ENCODE measurements at places on chromosomes 4 and X.

- H3K36me3 ChIP-seq, result no peaks in the 10 kb centered on the region
- H3K4me1 ChIP-seq, result no peaks in the 10 kb centered on the region
- H3K27me3 ChIP-seq, result no peaks in the 10 kb centered on the region
- no peak overlapping the region for H3K4me3 ChIP-seq
- DNase-seq, result no peak
Measured at GRCh38 chr4:169952236-169953002, 73.8 kb downstream of the MFAP3L start.

- no peaks in the 10 kb centered on the region for H3K36me3 ChIP-seq
- peak; percentile 11 for DNase-seq
- peaks cover 7% of the 10 kb centered on the region for H3K27me3 ChIP-seq
- H3K4me3 ChIP-seq, result no peak overlapping the region
- no peak overlapping the region for H3K27ac ChIP-seq
- H3K4me1 ChIP-seq, result no peaks in the 10 kb centered on the region
Measured at GRCh38 chr4:113825272-113825671, 63.7 kb upstream of the CAMK2D start.

DNA sequence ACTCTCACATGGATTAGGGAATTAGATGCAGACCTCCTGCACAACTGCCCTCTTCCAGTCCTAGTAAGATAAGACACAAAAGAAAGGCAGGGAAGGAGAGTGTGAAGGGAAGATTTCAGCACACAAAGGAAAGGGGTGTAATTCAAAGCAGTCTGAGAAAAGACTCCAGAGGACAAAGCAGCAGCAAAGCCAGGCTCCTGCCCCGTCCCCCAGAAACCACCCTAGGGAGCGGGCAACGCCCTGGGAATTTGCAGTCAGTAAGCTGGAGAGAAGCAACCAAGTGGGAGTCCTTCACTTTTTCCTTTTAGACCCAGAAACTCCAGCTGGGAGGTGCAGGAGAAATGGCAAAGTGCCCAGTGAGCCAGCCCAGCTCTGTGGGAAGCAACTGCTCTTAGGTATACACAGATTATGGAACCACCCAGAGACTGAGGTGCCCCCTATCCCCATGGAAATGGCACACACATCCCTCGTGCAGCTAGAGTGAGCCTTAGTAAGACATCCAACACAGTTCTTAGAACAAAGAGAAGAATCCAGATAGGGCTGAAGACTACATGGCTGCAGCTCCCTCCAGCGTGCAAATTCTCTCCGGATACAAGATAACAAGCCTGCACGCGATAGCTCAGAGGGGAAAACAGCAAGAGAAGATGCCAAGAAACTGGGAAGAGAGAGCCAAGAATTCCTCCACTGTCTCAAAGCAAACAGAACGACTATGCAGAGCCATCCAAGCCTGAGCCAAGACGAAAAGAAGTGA lies 26.5 kb upstream of the IRAK1 start:
- no peaks in the 10 kb centered on the region for H3K4me1 ChIP-seq
- no peaks in the 10 kb centered on the region for H3K27me3 ChIP-seq
- H3K36me3 ChIP-seq, result peaks cover 53% of the 10 kb centered on the region

DNA sequence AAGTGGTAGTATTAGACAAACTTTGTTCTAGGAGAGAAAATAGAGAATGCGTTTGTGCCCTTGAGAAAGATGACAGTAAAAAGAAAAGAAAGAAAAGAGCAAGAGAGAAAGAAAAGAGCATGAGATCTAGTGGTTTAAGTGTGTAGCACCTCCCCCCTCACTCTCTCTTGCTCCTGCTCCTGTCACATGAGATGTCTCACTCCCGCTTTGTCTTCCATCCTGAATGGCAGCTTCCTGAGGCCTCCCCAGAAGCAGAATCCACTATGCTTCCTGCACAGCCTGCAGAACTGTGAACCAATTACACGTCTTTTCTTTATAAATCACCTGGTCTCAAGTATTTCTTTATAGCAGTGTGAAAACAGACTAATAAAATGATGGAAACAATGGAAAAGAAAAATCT lies 499.6 kb downstream of the ACTRT1 start:
- no peaks in the 10 kb centered on the region for H3K4me1 ChIP-seq
- no peaks in the 10 kb centered on the region for H3K27me3 ChIP-seq
- no peak overlapping the region for H3K4me3 ChIP-seq
- no peak for DNase-seq
- H3K36me3 ChIP-seq, result no peaks in the 10 kb centered on the region

DNA sequence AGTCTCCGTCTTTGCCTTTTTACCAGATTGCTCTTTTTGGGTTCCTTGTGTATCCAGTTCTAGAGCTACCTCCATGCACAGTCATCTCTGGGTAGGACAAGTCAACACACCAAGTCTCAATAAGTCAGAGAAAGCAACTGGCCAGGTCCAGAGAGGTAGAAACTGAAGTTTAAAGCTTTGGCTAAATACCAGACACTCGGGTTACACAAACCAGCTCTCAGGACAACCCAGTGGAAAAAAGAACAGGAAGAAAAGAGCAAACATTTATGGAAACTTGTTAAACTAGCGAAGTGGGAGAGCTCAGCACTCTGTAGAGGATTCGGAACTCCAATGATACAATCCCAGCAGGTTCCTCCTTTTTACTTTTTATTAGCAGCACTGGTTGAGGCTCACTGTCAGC lies 291.0 kb upstream of the CPEB2 start:
- no peak for DNase-seq
- no peak overlapping the region for H3K4me3 ChIP-seq
- H3K36me3 ChIP-seq, result no peaks in the 10 kb centered on the region
- no peaks in the 10 kb centered on the region for H3K4me1 ChIP-seq

DNA sequence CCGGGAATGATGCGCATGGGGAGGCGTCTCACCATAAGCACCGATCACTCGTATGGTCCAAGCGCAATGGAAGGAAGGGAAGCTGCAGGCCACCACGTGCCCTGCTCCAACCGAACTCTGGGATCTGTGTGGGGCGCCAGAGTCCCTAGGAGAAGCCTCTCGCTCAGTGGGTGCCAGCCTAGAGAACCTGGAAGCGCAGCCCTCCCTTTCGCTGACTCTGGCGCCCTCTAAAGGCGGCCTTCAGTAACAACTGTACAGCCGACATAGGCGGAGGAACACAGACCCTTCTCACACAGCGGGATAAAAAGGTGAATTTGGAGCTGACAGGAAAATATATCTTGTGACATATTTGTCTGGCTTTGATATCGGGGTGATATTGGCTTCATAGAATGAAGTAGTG lies 76.0 kb downstream of the INTS6L start:
- no peaks in the 10 kb centered on the region for H3K27me3 ChIP-seq
- H3K4me1 ChIP-seq, result no peaks in the 10 kb centered on the region
- H3K36me3 ChIP-seq, result no peaks in the 10 kb centered on the region
- DNase-seq, result peak; percentile 47
- H3K4me3 ChIP-seq, result no peak overlapping the region
- H3K27ac ChIP-seq, result no peak overlapping the region

GRCh38 chr4:1409491-1410425 lies 3.5 kb upstream of the NKX1-1 start:
- no peak overlapping the region for H3K27ac ChIP-seq
- DNase-seq, result no peak
- no peaks in the 10 kb centered on the region for H3K36me3 ChIP-seq
- H3K4me1 ChIP-seq, result no peaks in the 10 kb centered on the region
- H3K4me3 ChIP-seq, result no peak overlapping the region
- H3K27me3 ChIP-seq, result no peaks in the 10 kb centered on the region

GRCh38 chr4:37971202-37971601 lies 11.0 kb downstream of the PTTG2 start:
- H3K36me3 ChIP-seq, result no peaks in the 10 kb centered on the region
- no peak overlapping the region for H3K4me3 ChIP-seq
- H3K4me1 ChIP-seq, result peaks cover 2% of the 10 kb centered on the region
- H3K27ac ChIP-seq, result no peak overlapping the region
- DNase-seq, result no peak

DNA sequence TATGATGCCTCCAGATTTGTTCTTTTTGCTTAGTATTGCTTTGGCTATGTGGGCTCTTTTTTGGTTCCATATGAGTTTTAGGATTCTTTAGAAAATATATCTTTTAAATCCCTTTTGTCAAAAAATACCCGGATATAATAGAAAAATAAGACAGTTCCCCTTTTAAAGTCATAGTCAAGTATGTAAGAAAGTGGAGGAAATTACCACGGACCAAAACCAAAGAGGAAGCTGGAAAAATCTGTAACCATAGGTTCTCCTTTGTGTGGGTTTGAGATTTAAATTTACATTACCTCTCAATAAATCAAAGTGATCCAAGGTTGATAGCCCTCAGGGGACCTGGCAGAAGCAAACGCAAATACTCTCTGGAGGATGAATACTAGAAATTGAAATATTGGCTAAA lies 58.3 kb upstream of the PACRGL start:
- H3K36me3 ChIP-seq, result no peaks in the 10 kb centered on the region
- no peak overlapping the region for H3K4me3 ChIP-seq
- no peaks in the 10 kb centered on the region for H3K4me1 ChIP-seq

- H3K27me3 ChIP-seq, result no peaks in the 10 kb centered on the region
- H3K36me3 ChIP-seq, result no peaks in the 10 kb centered on the region
- H3K4me3 ChIP-seq, result no peak overlapping the region
- no peaks in the 10 kb centered on the region for H3K4me1 ChIP-seq
- no peak overlapping the region for H3K27ac ChIP-seq
- no peak for DNase-seq
Measured at GRCh38 chr4:2827874-2828751, 15.5 kb upstream of the ADD1 start.

DNA sequence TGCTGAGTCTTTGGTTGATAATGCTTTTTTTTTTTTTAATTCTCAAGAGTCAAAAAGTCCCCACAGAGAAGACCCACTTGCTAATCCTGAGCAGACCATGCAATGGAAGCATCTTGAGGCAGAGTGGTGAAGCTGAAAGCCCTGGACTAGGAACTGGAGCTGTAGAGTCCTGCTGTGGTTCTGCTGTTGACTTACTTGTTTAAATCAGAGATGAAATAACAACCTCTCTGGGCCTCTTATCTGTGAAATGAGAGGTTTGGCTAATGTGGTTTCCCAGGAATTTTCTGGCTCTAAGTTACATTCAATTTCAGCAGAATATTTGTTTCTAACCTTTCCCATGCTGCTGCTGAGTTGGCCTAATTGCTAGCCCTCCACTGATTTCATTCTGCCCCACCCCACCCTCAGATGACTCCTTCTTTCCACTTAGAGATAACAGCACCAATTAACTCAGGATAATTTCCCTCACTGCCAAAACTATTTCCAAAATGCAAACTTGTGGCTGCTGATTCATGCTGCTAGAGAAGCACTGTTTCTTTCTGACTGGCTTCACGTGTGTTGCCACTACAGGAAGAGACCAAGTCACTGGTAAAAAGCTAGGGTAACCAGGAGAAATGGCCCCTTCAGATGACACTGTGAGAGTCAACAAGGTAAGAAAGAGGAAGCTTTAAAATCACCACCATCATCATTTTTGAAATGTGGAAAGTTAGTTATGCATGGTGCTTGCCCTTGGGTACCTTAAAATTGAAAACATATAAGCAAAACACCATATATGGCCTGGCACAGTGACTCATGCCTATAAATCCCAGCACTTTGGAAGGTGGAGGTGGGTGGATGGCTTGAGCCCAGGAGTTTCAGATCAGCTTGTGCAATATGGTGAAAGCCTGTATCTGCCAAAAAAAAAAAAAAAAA lies 326.4 kb downstream of the DCHS2 start:
- no peaks in the 10 kb centered on the region for H3K4me1 ChIP-seq
- no peak for DNase-seq
- H3K36me3 ChIP-seq, result no peaks in the 10 kb centered on the region
- no peak overlapping the region for H3K27ac ChIP-seq
- H3K27me3 ChIP-seq, result no peaks in the 10 kb centered on the region

- DNase-seq, result no peak
- no peak overlapping the region for H3K27ac ChIP-seq
- H3K4me3 ChIP-seq, result no peak overlapping the region
- H3K27me3 ChIP-seq, result no peaks in the 10 kb centered on the region
- no peaks in the 10 kb centered on the region for H3K4me1 ChIP-seq
Measured at GRCh38 chrX:80751456-80751855, 58.2 kb downstream of the BRWD3 start.

GRCh38 chrX:112642349-112642748 lies 37.4 kb downstream of the LHFPL1 start:
- no peak overlapping the region for H3K4me3 ChIP-seq
- peak; percentile 55 for DNase-seq
- peaks cover 7% of the 10 kb centered on the region for H3K4me1 ChIP-seq
- no peak overlapping the region for H3K27ac ChIP-seq
- H3K27me3 ChIP-seq, result no peaks in the 10 kb centered on the region

- no peak overlapping the region for H3K27ac ChIP-seq
- no peak for DNase-seq
- H3K4me3 ChIP-seq, result no peak overlapping the region
Measured at GRCh38 chr4:80112236-80112635, 39.2 kb upstream of the ANTXR2 start.

DNA sequence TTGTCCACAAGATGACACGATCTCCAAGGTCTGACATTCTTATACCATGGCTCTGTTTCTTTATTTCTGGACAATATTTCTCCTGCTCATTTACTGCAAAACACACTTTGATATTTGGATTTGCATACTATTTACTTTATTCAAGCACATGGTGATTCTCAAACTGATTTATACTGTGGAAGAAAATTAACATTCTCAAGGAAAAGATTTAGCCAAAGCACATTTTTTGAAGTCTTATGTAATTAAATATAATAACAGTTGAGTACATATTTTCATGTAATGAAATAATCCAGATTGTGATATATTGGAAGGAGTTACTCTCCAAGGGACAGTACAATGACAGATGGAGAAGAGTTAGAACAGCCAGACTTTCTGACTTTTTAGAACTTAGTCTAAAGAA lies 155.8 kb upstream of the CT83 start:
- H3K36me3 ChIP-seq, result no peaks in the 10 kb centered on the region
- no peak overlapping the region for H3K27ac ChIP-seq
- no peak for DNase-seq
- no peaks in the 10 kb centered on the region for H3K27me3 ChIP-seq
- no peak overlapping the region for H3K4me3 ChIP-seq

- DNase-seq, result no peak
- no peak overlapping the region for H3K4me3 ChIP-seq
- H3K36me3 ChIP-seq, result no peaks in the 10 kb centered on the region
- H3K4me1 ChIP-seq, result no peaks in the 10 kb centered on the region
- no peak overlapping the region for H3K27ac ChIP-seq
- no peaks in the 10 kb centered on the region for H3K27me3 ChIP-seq
Measured at GRCh38 chr4:3355266-3355748, 62.5 kb downstream of the RGS12 start.

- no peak overlapping the region for H3K4me3 ChIP-seq
- peaks cover 2% of the 10 kb centered on the region for H3K27me3 ChIP-seq
- no peak overlapping the region for H3K27ac ChIP-seq
- no peaks in the 10 kb centered on the region for H3K4me1 ChIP-seq
- DNase-seq, result no peak
Measured at GRCh38 chr4:5955856-5956255, 62.4 kb downstream of the C4orf50 start.

DNA sequence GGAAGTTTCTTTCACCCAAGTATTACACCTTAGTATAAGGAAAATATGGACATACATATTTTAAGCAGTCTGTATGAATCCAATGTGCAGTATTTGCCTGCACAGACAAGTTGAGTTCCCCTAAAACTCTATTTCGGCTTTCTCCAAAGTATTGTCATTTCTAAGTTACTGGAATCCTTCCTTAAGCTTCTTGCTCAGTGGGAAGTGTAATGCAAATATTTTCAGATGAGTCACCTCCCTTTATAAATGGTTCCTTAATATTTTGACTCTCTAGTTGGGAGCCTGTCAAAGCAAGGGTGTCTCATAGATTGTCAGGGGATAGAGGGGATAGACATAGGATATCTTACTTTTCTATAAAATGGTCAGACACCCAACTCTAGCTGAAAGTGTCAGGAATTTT lies 178.6 kb downstream of the NAA11 start:
- no peaks in the 10 kb centered on the region for H3K36me3 ChIP-seq
- no peak overlapping the region for H3K4me3 ChIP-seq
- H3K27me3 ChIP-seq, result no peaks in the 10 kb centered on the region
- H3K27ac ChIP-seq, result no peak overlapping the region
- no peaks in the 10 kb centered on the region for H3K4me1 ChIP-seq
